ENCODE measurements at places on chromosomes 2 and 18.

GRCh38 chr2:241036964-241037421 lies 38.6 kb downstream of the SNED1 start:
- no peak for DNase-seq

- no peak for DNase-seq
Measured at GRCh38 chr2:110768591-110768990, 36.2 kb downstream of the ACOXL start.

GRCh38 chr2:133518700-133519344 lies 49.4 kb downstream of the NCKAP5 start:
- DNase-seq, result no peak

- DNase-seq, result no peak
Measured at GRCh38 chr2:54903736-54904554, 146.3 kb downstream of the RTN4 start.

- no peak for DNase-seq
Measured at GRCh38 chr2:46065152-46065551, 232.1 kb upstream of the EPAS1 start.

- no peak for DNase-seq
Measured at GRCh38 chr2:64750001-64750816, 96.5 kb upstream of the SERTAD2 start.

DNA sequence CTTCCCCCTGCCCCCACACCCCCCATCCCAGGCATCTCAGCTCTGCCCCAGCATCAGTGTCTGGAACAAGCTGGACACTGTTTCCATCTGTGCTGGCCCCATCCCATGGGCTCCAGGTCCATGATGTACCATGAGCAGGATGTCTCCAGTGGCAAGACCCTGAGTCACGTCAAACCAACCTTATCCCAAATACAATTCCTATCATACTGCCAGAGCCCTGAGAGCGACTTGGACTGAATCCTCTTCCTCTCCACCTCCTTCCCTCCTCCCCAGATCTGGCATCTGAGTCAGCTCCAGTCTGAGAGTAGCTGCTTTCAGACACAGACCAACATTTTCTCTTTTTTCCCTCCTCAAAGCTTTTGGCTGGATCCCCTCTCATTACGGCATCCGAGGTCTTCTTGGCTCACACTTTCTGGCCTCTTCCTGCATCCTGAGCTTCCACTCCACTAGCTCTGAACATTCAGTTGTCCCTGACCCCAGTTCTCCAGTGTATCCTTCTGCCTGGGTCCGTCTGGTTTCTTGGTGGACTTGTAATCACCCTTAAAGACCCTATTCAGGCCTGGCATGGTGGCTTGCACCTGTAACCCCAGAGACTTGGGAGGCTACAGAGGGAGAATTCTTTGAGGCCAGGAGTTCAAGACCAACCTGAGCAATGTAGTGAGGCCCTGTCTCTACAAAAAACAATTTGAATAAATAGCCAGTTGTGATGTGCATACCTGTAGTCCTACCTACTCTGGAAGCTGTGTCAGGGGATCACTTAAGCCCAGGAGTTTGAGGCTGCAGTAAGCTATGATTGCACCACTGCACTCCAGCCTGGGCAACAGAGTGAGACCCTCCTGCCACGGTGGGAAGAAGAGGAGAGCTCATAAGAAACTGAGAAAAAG lies 68.3 kb downstream of the ACKR3 start:
- DNase-seq, result no peak

Measured in NCI-H2107 (cell line).